Activated T-helper 17 cell treated with anti-CD3 and anti-CD28 coated beads, Interleukin-2, amount 50 U/mL, for 72 hours (primary cell): ENCODE measurements at places on chromosomes 1 and 21. TPM values are rescaled to one million over a fixed set of nuclear protein-coding genes. Genes with fewer than 3 reads are reported as not detected.

NT5C1A gene
- total RNA-seq, result not detected

TMCC2 gene
- 3.5 TPM for total RNA-seq

KRTAP24-1 gene
- not detected for total RNA-seq

TFF2 gene
- not detected for total RNA-seq

SPATA45 gene
- not detected for total RNA-seq

WDR64 gene
- total RNA-seq, result not detected

GJA9 gene
- total RNA-seq, result not detected

DNA sequence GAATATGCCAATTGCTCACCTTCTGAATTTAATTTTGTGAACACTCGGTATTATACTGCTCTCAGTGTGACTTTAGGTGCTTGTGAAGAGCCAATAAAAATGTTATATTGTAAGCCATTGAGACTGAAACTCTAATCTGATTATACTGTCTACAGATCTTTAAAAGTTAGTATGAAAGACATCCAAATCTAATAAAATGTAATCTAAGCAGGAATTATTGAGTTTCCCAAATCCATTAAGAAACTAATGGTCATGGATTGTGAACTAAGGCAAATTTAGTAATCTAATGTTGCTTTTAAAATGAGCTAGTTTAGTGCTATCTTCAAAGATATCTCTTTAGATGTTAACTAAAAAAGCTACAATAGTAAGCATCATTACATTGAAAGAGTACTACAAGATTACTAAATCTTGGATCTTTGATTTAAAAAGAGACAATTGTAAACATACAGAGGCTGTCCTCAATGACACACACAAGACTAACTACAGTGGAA is 1132.4 kb upstream of the B3GALT2 start:
- no peak for ATAC-seq

DNA sequence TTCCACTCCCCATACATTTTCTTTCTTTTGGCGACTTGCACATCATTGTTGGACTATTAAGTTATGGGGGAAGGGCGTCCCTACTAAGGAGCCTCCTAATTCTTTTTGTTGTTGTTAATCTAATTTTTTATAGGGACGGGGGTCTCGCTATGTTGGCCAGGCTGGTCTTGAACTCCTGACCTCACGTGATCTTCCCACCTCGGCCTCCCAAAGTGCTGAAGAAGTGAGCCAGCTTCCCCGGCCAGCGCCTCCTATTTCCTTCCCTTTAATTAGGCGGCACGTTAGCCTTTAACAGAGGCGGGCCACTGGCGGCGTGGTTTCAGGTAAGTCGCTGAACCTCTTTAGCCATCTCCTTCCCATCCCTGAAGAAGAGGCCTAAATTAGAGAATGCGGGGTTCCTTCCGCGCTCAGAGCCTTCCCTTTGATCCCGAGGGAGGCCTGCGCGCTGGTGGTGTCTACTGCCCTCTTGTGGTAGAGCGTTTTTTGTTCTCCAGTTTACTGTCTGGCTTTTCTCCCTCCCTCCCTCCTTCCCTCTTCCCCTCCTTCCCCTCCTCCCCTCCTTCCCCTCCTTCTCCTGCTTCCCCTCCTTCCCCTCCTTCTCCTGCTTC is 38.1 kb downstream of the TNFRSF9 start:
- peak; percentile 87 for ATAC-seq

- peak; percentile 26 for ATAC-seq
These were observed 58.5 kb downstream of the LPAR3 start for GRCh38 chr1:84834419-84835064.

DNA sequence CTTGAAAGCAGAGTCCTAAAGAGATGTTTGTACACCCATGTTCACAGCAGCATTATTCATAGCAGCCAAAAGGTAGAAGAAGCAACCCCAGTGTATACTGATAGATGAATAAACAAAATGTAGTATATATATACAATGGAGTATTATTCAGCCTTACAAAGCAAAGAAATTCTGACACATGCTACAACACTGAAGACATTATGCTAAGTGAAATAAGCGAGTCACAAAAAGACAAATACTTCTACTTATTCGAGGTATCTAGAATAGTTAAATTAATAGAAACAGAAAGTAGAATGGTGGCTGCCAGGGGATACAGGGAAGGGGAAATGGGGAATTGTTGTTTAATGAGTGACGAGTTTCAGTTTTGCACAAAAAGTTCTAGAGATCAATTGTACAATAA is 23.5 kb downstream of the COP1 start:
- ATAC-seq, result peak; percentile 75

DNA sequence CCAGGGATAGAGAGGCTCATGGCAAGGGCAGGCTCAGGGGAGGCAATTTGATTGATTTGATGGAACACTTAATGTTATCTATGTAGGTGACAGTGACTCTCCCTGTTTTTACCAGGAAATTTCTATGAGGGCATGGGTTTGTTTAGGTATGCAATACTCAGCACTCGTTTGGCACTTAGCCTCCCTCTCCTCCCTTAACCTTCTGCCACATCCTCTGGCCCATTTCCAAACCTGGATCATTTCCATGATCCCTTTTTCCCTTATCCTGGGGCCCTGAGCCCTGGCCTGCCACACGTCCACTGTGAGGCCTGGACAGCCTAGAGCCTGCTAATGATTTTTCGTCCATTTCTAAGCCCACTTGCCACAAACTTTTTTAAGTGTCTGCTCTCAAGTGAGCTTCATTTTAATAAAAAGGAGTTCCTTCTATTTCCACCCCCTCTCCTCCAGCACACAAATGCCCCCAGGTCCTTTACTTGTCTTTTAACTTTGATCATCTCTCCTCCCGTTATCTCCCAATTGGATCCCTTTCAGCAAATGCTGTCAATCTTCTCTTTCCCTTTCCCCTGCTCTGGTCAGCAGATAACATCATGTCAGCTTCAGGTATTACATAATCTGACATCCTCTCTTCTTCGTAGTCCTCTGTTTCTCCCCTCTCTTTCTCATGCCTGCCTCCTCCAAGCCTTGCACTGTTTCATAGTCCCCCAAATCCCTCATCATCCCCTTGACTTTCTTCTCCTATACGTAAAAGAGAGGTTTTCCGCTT is 37.8 kb upstream of the GADD45A start:
- ATAC-seq, result peak; percentile 18

DNA sequence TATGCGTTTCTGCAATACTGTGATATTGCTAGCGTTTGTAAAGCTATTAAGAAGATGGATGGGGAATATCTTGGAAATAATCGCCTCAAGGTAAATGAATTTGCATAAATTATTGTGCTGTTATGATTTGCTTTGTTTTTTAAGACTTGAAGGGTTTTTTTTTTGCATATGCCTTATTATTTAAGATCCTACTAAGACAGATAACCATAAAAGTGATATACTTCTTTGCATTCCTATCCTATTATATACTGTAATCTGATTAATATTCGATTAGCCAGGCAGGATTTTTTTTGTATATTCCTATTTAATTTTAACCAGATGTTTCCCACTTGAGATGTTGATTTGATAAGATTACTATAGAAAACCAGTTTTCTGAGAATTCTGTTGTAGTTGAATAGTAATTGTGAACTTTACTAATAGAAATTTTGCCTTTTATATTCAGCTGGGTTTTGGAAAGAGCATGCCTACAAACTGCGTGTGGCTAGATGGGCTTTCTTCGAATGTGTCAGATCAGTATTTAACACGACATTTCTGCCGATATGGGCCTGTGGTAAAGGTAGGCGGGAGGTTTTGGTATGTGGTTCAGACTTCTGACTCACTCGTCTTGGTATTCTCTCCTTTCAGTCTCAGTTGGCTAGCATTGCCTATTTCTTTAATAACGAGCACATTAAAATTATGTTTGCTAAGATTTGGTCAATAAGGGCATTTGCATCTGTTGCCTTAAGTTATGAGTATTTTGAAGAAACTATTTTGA is 56.8 kb downstream of the ZBTB17 start:
- peak; percentile 99 for ATAC-seq

DNA sequence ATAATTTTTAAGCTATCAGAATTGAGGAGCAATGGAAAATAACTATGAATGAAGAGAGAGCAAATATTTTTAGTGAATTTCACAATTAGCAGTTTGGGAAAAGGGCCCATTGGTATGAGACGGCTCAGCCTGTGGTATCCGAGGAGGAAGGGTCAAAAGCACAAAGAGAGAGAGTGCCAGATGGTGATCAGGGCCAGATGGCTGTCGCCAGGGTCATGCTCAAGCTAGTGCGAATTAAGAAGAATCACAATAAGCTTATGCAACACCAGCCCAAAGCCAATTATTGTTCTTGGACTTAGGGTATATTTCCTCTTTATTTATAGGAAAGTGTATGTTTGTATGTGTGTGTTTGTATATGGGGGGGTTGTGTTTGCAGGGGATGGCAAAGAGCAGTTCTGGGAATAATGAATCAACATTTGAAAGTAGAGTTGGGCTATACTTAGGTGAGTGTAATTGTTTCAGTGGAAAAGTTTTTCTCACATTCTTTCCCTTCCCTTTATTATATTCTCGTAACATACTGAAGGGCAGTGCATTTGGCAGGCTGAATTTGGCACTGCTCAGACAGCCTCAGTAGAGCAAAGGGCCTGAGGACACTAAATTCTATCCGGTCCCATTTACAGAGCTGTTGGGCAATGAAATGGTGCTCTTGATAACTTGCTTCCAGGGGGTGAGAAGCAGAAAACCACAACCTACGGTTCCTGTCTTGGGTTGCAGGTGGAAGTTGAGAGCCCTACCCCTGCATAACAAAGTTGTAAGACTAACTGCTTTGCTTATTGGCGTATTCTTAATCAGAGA is 19.5 kb upstream of the DDR2 start:
- no peak for ATAC-seq

FMO3 gene
- total RNA-seq, result not detected

LCE1F gene
- not detected for total RNA-seq

GRCh38 chr1:198196630-198197029 is 39.8 kb downstream of the NEK7 start:
- no peak for ATAC-seq

AUNIP gene
- 7.2 TPM for total RNA-seq

GRCh38 chr1:3491291-3492246 is 37.1 kb downstream of the ARHGEF16 start:
- peak; percentile 90 for ATAC-seq

GRCh38 chr1:62181532-62181931 is 13.1 kb upstream of the L1TD1 start:
- ATAC-seq, result no peak

GRCh38 chr1:235553112-235553551 is 48.9 kb upstream of the B3GALNT2 start:
- no peak for ATAC-seq

C1orf167 gene
- total RNA-seq, result not detected

DNA sequence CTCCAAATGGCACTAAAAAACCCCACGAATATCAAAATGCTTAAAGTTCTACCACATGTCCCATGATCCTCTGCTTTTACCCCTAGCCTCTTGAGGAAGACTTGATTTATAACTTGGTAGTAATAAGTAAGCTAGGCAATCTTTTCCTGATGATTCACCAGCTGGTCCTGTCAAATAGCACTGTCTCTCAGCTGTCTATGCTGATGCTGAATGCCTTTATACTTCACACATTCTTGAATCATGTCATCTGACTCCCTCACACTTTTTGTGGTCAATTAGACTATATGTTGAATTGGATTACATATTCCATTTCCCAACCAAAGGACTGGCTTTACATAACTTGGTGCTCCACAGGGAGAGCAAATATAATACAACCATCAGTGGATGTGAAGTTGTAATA is 16.6 kb downstream of the C21orf91 start:
- peak; percentile 69 for ATAC-seq

SLC30A2 gene
- not detected for total RNA-seq

CYP4A11 gene
- total RNA-seq, result not detected

DRAXIN gene
- total RNA-seq, result 0.13 TPM

GRCh38 chr1:234934611-234935033 is 194.0 kb downstream of the TOMM20 start:
- ATAC-seq, result peak; percentile 33

GRCh38 chr21:31594726-31595125 is 64.8 kb upstream of the SOD1 start:
- ATAC-seq, result no peak

DNA sequence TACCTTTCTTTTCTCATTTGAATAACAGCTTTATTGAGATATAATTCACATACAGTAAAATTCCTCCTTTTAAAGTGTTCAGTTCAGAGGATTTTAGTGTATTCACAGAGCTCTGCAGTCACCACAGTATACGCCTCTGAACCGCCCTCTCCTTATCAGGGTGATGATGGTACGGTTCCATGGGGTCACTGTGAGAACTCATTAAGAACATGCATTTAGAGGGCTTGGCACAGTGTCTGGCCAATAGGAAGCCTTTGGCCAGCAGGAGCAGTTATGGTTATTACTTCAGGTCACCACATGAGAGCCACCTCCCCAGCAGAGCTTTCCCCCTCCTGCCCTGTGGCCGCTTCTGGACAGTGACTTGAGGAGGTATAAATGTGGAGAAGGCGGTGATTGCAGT is 27.3 kb downstream of the KCNQ4 start:
- ATAC-seq, result no peak

DNA sequence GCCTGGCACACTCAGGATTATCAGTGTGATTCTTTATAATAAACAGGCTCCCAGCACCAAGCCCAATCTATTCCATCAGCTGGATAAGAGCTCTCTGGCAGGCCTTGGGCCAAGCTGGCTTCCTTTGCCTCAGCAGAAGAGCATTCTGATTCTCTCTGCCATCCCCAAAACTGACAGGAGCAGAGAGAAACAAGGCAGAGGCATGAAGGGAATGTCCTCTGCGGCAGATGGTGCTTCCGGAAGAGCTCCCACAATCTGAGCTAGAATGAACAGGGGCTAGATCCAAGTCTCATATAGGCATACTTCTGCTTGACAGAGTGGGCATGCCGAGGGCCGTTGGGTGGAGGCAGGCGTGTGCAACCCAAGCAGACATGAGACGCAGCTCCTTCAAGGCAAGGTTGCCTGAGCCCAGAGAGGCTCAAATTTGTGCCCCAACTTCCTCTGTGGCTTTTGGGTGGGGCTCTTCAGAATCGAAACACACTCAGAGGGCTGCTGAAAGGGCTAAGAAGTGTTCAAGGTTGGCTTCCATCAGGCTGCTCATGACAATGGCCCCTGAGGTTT is 4.0 kb downstream of the CAPN2 start:
- ATAC-seq, result peak; percentile 33

AQP10 gene
- not detected for total RNA-seq

GRCh38 chr1:86515597-86515996 is 31.3 kb upstream of the CLCA4 start:
- no peak for ATAC-seq

DNA sequence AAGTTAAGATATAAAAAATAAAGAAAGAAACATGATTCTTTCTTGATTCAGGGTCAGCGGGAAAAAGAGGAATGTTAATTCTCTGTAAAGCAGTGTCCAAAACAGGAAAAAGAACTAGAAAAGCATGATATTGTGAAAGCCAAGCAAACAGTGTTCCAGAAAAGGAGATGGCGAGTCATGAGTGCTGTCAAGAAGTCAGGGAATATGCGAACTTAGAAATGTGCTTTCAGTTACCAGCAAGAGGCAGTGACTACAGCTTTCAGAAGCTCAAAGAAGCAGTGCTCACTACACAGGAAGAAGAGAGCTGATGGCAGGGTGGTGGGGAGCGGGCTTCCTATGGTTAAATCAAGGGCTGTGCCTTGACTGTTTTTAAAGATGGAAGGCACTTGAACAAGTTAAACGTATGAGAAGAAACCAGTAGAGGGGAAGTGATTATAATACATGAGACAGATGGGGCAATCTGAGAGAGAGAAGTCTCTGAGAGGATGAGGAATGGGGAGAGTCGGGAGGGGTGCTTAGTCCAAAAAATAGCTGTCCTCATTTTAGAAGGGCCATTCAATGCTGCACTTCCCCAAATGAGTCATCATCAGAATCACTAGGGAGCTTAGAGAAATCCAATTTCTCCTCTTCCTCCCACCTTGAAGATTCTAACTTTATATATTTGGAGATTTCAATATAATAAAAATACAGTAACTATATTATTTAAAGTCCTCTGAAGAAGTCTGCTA is 90.4 kb downstream of the KCNK1 start:
- no peak for ATAC-seq

TCHH gene
- total RNA-seq, result 0.11 TPM

PDE9A gene
- 6.9 TPM for total RNA-seq

- ATAC-seq, result no peak
These were observed 59.8 kb downstream of the MAB21L3 start for GRCh38 chr1:116170721-116171589.
